ENCODE measurements at places on chromosomes 1 and 21. TPM values are rescaled to one million over a fixed set of nuclear protein-coding genes. Genes with fewer than 3 reads are reported as not detected.

CD5L gene
- 0.23 TPM for total RNA-seq

MYCBP gene
- 22.8 TPM for total RNA-seq

PCSK9 gene
- total RNA-seq = 0.05 TPM

DNA sequence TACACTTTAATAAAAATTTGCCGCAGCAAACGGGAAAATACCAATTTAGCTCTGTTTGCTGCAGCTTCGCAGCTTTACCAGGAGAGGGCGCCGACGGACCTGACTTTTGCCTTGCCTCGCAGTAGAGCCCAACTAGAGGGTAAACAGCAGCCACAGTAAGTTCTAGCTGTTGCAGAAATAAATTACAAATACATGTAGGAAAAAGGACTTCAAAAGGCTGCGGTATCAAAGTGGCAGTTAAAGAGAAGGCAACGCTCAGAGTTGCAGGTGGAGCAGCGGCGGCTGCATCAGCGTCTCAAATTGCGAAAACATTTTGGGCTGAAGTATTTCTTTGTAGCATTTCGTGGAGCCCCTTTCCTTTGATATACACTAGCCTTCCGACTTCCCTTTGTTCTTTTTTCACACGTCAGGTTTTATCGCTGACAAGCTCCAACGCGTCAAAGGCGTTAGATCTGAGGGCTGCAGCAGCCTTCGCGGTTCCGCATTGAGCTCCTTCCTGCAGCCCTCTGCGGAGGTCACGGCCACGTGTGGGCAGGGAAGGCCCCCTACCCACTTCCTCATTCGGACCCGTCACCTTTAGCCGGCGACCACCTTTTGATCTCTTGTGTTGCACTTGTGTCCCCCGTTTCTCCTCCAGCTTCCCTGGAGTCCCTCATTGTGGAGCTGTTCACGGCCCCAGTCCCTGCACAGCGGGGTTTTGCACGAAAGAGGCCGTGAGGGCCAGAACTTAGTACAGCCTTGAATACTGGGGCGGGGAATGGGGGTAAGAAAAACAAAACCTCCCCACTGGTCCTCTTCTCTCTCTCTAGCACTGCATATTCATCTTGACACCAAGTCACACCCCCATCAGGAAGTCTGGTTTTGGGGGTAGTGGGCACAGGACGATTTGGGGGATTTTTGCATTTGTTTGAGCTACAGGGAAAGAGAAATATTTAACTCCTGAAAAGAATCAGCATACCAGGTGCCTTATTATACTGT, 72.8 kb downstream of the S1PR1 start:
- peak; percentile 32 for DNase-seq

DNA sequence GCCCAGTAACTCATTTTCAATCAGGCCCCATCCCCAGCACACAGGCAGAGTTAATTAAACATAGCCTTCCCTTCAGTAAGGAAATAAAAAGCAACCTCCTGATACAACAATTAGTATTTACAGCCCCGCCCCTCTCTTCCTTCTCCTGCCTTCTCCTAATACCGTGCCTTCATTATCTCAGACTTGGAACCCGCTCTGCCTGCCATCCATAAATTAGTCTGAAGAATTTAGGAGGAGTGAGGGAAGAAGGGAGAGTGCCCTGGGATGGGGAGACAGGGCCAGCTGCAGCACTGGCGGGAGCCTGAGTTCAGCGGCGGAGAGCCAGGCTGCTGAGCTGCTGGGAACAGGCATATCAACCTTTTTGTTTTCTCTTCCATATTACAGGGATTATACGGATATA, 172.8 kb downstream of the ACTL8 start:
- no peak for DNase-seq

DNA sequence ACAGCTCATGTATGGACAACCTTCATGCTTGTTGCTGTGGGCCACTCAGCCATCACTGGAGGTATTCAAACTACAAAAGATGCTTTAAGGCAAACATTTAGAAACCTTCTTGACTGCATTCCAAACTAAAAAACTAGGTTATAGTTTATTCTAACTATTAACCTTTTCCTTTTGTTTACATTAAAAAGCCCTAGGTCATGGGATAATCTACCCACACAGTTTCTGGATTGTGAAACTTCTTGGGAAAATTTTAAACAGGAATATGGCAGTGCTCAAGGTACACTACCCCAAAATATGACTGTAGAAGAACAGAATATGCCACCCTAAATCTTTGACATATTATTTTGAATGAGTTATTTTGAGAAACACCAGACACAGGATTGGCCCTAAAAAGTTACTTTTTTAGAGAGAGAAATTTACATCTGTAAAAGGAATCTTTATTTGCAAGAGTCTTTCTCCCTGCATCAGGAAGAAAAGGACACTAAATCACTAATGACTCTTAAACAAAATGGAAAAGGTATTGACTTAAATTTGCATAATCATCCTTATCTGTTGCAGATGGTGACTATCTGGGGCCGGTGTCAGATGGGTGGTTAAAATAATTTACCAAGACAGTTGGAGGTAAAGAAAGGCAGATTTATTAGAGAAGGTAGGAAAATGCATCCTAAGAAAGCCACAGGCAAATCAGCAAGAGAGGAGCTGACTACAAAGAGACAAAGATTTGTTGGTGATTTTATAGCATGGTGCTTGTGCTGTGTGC, 25.1 kb upstream of the NUF2 start:
- DNase-seq = no peak

GRCh38 chr1:109509176-109510134, at the start of gene AMIGO1:
Gene AMIGO1 (minus strand): TSS chr1:109509727. CDS start chr1:109508912, 815 bp downstream.
- DNase-seq = peak; percentile 67

DNA sequence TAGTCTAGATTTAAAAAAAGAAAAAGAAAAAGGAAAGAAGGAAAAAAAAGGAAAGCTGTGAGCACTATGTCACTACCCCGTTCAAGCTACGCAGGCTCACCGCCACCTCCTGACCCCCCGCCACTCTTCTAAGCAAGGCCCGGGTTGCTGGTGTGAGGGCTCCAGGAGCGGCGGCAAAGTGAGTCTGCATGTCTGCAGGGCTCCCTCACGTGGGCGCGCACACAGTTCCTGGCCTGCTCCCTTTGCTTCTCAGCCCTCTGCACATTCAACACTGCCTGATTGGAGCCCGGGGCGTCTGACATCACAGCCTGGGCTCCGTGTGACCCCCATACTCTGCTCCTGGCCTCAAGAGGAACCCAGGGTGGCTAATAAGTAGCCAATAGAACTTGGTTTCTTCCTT, 81.4 kb upstream of the TLR5 start:
- DNase-seq = no peak

CYP4B1 gene
- total RNA-seq = 1.2 TPM

DNA sequence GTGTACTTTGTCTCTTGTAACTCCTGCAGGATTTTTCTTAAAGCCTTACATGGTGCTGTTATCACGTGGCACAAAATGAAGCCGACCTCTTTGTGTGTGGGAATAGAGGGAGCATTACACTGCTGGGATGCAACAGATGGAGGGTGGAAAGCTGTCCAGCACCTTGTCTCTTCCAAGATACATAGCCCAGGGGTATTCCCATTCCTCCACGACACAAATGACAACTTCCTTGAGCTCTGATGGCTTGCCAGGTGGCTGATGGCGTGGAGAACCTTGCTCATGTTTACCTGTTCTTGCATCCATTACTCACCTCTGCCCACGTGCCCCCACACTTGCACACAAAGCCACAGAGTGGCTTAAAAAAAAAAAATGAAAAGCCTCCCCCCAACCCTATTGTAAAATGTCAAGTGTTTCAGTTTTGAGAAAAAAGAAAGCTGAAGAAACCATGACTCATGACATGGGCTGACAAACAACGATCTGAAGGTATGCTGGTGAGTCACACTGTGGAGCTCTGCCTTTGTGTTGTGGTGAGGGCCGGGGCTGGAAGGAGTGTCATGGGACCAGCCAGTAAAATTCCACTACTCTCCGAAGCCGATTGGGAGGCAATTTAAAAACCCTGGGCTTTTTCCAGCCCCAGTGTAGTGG, 32.0 kb upstream of the ATP5PO start:
- peak; percentile 47 for DNase-seq

DNA sequence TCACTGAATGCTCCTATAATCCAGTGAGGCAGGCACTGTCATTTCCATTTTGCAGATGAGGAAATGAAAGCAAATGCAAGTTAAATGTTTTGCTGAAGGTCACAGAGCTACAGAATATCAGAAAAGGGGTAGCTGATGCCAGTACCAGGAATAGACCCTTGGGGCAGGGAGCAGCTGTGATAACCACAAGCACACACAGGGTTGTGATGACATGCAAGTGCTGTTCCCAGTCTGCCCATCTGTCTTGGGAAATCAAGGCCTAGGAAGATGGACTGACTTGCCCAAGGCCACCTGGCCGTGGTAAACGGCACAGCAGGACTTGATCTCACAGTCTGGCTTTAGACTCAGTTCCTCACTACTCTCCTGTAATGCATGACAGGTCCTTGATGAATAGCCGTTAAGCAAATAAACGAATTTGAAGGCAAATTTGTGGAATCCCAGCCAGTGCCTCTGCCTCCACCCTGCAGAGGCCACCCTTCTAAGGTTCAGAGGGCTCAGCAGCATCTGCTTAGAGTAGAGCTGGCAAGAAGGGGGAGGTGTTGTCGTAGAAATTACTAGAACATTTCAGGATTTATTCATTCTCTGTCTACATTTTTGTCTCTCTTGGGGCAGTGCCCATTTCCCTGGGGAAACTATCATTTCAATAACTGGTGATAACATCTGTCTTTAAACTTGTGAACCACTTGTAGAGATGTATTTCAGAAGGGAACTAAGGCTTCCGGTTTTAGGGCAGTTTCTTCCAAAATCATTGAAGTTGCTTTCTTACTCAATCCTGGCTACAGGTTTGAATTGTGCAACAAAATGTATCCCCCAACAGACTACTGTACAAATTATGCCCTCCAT, 53.2 kb upstream of the MRPS6 start:
- DNase-seq = no peak

DNA sequence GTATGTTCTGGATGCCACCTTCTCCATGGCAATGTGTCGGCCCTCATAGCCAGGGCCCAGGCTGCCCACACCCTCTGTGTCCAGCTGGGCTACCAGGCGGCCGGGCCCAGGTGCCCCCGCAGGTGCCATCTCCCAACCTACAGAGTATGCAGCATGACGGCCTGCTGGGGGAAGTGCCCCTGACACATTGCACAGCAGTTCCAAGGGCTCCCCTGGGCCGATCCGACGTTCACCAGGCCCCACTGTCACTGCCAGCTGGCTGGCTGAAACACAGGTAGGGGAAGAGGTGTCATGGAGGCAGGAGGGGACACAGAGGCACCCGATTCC, 5.4 kb downstream of the IGSF8 start:
- DNase-seq = no peak

- no peak for DNase-seq
Observed at GRCh38 chr1:177891809-177892208, 78.0 kb downstream of the SEC16B start.

GRCh38 chr1:165865633-165866340, 38.4 kb downstream of the UCK2 start:
- DNase-seq = no peak

CDC14A gene
- 3.2 TPM for total RNA-seq

TAF12 gene
- total RNA-seq = 19.5 TPM

FAM89A gene
- total RNA-seq = 4.9 TPM

GRCh38 chr1:109910963-109911798, 532 bp downstream of the CSF1 start:
- peak; percentile 42 for DNase-seq

DNA sequence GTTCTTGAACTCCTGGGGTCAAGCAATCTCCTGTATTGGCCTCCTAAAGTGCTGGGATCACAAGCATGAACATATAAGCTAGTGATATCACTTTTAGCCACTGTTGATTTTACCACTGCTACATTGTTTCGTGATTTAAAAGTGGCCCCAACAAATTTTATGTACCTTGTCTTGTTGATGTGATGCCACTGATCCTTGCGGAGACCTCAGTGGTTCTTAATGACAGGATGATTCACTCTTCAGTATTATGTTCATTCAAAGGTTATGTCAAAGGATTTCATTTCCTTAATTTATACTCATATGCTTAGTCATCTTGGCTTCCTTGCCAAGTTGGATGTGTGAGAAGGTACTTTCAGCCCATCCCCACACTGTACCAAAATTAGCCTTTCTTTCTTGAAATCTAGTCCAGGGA, 12.1 kb downstream of the PRKACB start:
- no peak for DNase-seq

- DNase-seq = no peak
Observed at GRCh38 chr1:164518692-164519332, 40.2 kb upstream of the PBX1 start.

DNA sequence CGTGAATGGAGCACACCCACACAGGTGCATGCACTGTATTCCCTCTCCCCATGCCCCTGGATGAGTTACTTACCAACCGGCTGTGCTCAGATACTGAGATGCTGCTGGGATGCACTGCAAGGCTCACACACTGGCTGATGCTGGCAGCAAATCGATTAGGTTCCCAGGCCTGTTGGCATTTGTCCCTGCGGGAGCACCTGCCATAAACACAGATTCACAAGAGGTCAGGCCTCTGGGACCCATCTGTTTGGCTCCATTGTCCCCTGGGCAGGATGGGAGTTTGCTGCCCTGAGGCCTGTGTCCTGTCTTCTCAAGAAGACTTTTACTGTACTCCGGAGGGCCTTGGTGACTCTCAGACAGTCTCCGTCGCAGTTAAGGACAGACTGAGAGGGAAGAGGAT, 145.4 kb downstream of the PLXNA2 start:
- no peak for DNase-seq

Measured in heart right ventricle (tissue), 16 donors.